Activated CD8-positive, alpha-beta T cell treated with anti-CD3 and anti-CD28 coated beads for 36 hours (primary cell): ENCODE measurements at places on chromosomes 5 and 9.

DNA sequence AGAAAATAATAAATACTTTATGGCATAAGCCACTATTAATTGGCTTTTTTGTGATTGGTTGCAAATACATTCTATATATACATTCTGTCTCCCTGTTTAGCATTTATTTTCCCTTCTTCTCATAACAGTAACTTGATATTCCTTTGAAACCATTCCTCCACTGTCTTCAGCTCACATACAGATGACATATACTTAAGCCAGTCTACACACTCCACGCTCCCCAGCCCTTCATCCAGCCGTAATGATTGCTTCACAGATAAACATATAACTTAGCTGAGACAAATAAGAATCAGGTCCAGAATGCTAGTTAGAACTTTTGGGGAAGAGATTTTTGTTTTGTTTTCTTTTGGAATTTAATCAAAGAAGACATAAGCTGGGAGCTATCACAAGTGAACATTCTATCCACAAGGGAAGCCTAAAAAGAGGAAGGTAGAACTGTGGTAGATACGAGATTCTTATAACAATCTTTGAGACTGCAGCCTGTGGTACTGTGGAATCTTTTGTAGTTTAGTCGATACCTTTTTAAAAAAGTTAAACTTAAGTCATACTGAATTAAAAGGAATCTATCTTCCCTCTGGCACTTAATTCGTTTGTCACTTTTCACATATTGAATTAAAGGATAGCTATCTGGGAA is 365.1 kb upstream of the PRR16 start:
- H3K27ac ChIP-seq = no peak overlapping the region
- no peaks in the 10 kb centered on the region for H3K27me3 ChIP-seq
- H3K4me1 ChIP-seq = no peaks in the 10 kb centered on the region
- no peak for DNase-seq
- H3K36me3 ChIP-seq = no peaks in the 10 kb centered on the region

- peaks cover 42% of the 10 kb centered on the region for H3K36me3 ChIP-seq
- H3K4me1 ChIP-seq = peaks cover 31% of the 10 kb centered on the region
- H3K27ac ChIP-seq = no peak overlapping the region
- H3K4me3 ChIP-seq = peak overlapping the region; percentile 24
Measured at GRCh38 chr5:127519527-127519926, 2.1 kb downstream of the PRRC1 start.

DNA sequence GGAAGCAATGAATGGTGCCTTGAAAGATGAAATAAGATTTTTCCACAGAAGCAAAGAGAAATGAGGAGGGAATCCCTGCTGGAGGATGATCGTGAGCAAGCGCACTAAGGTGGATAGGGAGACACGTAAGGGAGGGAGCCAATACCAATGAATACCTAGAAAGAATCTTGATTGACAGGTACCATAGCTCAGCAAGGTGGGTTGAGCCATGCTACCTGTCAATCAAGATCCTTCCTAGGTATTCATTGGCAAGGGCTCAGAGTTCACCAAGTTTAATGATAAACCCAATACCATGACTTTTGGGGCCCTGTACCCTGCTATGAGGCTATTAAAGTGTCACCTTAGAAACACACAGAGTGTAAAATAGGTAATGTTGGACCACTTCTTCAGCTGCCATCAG is 226.8 kb downstream of the GRIA1 start:
- H3K27ac ChIP-seq = no peak overlapping the region
- H3K4me3 ChIP-seq = no peak overlapping the region
- H3K27me3 ChIP-seq = peaks cover 2% of the 10 kb centered on the region
- DNase-seq = no peak
- H3K4me1 ChIP-seq = no peaks in the 10 kb centered on the region

DNA sequence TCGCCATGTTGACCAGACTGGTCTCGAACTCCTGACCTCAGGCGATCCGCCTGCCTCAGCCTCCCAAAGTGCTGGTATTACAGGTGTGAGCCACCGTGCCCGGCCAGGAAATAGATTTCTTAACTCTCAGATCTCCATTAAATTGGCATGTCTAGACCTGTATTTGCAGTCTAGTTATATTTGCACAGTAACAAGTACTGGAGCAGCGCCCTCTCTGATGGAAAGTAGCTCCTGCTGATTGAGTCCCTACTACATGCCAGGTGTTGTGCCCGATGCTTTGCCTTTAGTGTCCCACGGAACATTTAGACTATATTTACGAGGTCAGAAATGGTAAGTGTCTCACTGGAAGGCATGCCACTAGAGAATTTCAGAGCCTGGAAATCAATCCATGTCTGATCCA is 15.8 kb upstream of the TMED9 start:
- no peaks in the 10 kb centered on the region for H3K27me3 ChIP-seq
- no peaks in the 10 kb centered on the region for H3K36me3 ChIP-seq
- H3K4me1 ChIP-seq = no peaks in the 10 kb centered on the region
- no peak overlapping the region for H3K27ac ChIP-seq
- H3K4me3 ChIP-seq = no peak overlapping the region

GRCh38 chr9:89850631-89851325 is 246.0 kb downstream of the GADD45G start:
- H3K27ac ChIP-seq = no peak overlapping the region
- no peaks in the 10 kb centered on the region for H3K36me3 ChIP-seq
- H3K4me3 ChIP-seq = no peak overlapping the region
- no peaks in the 10 kb centered on the region for H3K27me3 ChIP-seq
